ENCODE measurements at places on chromosomes 6 and 20.
A peak's percentile ranks its signal among the peaks of the same experiment; 100 is the strongest.

DNA sequence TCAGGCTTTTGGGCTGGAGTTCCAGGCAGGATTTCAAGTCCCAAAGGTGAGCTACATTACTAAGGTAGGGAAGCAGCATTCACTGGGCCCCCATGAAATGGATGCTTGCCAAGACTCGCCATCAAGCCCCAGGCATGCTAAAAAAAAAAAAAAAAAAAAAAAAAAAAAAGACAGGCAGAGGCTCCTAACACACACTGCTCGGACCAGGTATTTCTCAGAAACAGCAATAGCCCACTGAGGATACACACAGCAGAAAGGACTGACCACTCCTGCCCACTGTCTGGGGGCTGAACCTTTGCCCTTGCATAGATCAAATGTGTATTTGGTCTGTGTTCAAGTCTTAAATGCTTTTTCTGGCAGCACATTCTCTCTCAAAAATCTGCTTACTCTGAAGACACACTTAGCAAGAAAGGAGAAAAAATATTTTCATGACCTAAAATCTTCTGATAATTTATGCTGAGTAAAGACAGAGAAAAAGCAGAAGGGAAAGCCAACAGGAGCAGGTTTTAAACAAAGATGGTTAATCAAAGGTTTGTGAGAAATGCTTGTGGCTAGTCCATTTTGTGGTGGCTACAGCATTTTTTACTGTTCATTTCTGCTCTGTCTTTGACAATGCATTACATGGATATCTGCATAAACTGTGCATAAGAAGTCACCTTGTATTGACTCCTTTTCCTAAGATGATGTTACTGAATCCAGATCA lies 37.9 kb upstream of the BEND6 start:
- DNase-seq = no peak

GRCh38 chr6:142009647-142010046 lies 123.1 kb upstream of the GJE1 start:
- no peak for DNase-seq

DNA sequence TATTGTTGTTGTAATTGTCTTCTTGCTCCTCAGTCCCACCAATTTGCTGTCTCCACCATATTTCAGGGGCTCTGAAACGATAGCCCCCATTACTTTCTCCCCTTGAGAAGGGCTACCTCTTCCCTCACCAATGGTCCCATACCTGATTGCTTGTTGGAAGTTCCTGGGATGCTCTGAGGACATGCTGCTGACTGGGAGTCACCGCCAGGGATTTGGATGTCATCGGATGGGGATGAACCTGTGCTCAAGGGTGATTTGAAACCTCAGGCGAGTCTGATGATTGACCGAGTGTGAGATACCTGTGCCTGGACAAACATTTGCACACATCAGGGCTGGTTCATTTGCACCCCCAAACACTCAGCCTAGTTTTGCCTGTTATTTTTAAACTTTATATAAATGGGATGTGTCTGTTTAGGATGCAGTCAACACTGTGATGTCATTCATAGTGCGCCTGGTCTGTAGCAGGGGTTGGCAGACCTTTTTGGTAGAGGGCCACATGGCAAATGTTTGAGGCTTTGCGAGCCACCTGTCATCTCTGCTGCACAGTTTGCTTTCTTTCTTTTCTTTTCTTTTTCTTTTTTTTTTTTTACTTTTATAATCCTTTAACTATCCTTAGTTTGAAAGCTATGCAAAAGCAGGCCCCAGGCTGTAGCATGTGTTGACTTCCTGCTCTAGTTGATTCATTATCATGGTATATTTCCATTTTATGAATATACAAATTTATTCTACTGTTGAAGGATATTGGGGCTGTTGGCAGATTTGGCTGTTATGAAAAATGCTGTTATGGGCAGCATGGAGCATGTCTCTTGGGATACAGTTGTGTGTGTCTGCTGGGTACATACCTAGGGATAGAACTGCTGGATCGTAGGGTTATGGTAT lies 118.5 kb upstream of the PHACTR3 start:
- DNase-seq = no peak

DNA sequence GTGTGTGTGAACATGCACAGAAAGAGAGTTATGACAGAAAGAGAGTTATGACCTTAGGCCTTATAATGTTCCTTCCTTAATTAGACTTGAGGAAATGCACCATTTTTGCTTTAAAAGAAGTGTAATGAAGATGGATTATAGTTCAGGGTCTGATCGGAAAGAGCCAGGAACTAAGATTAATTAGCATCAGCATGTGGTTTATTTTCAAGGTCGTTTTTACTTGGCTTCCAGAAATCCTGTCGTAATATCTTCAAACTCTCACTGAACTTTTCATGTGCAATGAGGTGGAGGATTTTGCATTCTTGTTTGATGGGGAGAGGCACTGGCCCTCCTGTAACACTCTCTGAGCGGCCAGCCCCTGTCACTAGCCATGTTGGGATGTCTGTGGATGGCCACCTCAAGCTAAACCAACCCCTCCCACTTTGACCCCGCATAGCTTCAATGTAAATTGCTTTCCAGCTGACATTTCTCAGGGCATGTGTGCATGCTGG lies 116.8 kb downstream of the CDC5L start:
- DNase-seq = no peak

GRCh38 chr20:61784801-61785566 lies 280.7 kb downstream of the TAF4 start:
- no peak for DNase-seq

DNA sequence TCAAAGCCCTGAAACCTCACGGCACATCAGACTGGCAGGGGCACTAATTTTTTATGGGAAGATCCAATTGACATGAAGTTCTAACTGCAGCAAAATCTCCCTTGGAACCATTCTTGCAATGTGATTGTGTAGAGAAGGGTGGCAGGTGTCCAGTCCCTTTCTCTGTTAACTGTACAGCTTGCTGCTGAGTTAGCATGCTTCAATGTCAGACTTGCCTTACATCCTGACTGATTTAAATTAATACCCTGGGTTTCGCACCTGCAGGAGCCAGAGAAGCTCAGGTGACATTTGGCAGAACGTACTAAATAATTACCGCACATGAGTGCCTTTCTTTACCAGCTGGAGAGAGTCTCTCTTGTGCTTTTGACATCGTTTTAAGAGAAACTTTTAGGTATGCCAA lies 123.0 kb downstream of the DOK5 start:
- DNase-seq = no peak

- DNase-seq = peak; percentile 56
These were observed 570 bp upstream of the PLCB4 start for GRCh38 chr20:9068233-9068801.

DNA sequence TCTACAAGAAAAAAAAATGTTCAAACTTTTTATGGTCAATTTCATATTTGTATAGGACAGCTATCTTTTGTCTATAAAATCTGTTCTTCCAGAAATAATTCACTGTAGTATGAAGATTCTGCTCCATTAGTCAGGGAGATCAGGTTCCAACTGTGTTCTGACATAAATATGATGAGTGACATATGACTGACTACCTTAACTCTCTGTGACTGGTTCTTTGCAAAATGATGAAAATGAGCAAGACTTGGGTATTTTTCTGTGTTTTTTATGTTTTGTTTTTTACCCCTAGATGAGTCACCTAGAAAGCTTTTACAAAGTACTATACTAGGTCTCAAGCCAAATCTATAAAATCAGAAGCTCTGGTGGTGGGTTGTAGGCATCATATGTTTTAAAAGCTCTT lies 229.6 kb downstream of the MMUT start:
- DNase-seq = no peak

GRCh38 chr6:29509711-29510110 lies 22.0 kb upstream of the MAS1L start:
- DNase-seq = no peak

- no peak for DNase-seq
These were observed 94.4 kb upstream of the ADGRF4 start for GRCh38 chr6:47603995-47604394.

DNA sequence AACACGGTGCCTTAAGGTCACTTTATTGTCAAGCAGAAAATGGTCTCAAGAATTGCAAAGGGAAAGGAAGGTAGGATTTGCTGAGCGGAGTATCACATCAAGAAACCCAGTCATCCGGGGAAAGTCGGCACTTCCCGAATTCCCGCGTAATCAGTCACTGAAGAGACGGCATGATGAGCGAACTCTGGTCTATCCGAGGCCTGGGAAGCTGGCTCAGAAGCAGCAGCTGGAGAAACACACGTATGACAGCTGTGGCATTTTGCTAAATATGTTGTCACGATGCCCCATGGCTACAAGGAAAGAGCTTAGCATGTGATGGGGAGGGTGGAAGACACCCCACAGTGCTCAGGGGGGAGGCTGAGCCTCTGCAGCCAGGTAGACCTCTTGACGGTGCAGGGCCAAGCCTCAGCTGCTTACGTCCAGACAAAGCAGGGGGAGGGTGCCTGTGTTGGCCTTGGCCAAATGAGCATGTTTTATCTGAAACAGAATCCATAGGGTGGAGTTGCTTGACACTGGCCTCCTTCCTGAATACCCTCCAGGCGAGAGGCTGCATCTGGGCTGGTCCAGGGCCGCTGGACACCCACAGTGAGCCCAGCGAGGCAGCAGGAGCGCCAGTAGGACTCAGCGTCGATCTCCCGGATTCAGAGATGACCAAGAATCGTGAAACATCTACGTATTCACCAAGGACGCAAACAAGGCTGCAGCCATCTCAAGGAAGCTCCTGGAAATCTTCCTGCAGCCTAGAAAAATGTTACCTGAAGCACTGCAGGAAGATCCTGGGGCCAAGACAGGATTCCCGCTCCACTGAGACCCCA lies 118.8 kb upstream of the AFDN start:
- DNase-seq = no peak

GRCh38 chr20:30511322-30512030 lies 746.0 kb upstream of the DEFB115 start:
- no peak for DNase-seq

GRCh38 chr6:100202417-100203194 lies 208.6 kb upstream of the MCHR2 start:
- no peak for DNase-seq

DNA sequence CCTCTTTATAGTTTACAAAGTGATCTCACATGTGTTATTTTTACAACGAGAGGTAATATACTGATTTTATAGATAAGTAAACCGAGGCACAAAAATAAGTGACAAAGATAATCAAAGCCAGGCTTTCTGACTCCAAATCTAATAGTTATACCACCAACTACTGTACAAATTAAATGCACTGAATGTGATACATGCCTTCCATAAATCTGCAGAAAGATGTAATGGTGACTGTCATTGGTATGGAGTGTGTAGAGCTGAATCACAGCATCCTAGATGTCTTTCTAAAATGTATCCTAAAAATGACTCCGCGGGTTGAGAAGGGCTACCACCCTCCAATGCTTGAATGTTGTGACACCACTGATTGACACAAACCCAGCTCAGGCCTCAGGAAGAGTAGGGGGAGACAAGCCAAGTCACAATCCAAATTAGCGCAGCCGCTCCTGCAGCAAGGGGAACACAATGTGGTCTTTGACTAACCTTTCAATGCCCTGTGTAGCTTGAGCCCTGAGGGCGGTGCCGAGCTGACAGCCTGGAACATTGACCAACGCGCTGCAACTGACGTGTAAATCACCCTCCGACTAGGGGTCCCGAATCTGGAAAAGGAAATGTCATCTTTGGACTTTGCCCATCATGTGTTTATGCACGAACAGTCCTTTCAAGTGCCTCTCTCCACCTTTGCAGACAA lies 136.8 kb downstream of the OLIG3 start:
- DNase-seq = no peak

DNA sequence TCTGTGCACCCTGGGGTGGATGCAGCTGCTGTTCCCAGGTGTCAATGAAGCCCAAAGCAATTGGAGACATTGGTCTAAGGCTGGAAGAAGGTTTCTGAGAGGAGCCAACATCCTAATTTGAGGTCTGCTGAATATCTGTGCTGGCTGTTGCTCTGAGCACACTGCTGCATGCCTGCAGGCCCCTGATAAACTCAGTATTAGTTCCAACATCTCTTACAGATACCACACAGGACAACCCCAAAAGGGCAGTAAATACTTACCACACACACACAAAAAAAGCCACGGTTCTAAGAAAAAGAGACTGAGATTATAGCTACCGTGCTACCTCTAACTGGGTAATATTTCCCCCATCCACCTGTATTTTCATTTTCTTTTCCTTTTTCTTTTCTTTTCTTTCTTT lies 164.3 kb upstream of the SOX4 start:
- no peak for DNase-seq

DNA sequence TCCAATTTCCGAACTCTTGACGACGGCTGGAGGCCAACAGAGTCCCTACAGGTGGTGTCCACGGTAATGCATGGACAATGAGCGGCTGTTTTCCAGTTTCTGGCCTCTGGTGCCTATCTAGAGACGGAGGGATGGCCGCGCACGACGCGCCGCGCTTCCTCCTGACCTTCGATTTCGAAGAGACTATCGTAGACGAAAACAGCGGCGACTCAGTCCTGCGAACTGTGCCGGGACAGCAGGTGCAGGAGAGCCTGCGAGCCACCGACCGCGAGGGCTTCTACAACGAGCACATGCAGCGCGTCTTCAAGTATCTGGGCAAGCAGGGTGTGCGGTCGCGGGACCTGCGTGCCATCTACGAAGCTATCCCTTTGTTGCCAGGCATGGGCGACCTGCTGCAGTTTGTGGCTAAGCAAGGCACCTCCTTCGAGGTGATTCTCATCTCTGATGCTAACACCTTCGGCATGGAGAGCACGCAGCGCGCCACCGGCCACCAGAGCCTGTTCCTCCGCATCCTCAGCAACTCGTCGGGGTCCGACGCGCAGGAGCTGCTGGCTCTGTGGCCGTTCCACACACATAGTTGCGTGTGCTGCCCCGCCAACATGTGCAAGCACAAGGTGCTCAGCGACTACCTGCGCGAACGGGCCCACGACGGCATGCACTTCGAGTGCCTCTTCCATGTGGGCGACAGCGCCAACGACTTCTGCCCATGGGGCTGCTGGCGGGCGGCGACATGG lies 169.4 kb downstream of the CDK19 start:
- no peak for DNase-seq

DNA sequence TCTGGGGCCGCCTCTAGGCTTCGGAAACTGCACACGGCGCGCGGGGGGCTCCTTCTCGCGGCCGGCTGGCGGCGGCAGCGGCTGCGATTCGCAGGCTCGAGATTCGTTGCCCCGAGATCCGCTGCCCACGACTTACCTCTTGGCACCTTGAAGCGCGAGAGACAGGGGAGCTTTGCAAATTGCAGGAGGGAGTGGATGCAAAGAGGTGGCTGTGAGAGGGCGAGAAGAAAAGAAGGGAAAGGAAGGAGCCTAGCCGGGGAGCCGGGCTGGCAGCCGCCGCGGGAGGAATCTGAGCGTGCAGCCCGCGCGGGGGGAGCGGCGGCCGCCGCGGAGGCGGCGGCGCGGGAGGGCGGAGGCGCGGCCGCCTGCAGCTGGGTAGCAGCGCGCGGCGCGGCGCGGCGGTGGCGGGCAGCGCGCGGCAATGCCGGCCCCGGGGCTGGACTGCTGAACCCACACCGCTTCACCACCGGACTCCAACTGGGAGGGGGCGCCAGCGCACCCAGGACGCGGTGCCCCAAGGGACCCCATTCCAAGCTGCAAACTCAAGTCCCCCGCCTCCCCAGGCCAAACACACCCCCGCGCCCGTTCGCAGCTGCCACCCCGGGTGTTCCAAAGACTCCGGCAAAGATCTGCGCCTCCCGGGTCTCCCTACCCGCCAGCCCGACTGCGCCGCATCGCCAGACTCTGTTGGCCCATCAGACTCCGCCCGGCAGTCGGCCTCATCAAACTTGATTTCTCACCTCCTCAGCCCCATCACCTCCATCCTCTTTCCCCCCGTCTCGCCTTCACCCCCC lies 44.2 kb upstream of the SUPT3H start:
- DNase-seq = peak; percentile 29

All from progenitor cell of endocrine pancreas (in vitro differentiated cells).